OCI-LY7 (cell line): ENCODE measurements at places on chromosomes 2 and 18. TPM values are rescaled to one million over a fixed set of nuclear protein-coding genes. Genes with fewer than 3 reads are reported as not detected.

The FAM228A gene
- 0.31 and 0.46 TPM in 2 replicates for total RNA-seq

The UGT1A4 gene
- not detected in 2 replicates for total RNA-seq

- DNase-seq: no peak
These were observed 63.0 kb downstream of the GLI2 start for GRCh38 chr2:120798567-120799247.

DNA sequence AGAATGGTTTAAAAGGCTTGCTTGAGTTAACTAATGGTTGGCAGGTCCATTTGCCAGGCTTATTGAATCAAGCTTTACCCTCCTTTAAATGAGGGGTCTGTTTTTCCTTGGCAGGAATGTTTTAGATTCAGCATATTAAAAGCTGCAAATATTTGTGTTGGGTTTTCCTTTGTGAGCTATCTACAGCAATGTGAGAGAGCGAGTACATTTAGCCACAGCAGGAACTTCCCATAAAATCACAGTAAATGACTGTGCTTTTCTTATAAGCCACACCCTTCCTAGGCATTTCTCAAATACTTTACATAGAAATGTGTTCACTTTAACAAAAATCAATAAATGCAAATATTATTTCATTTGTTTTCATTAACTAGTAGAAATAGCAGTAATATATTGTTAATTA lies 23.9 kb downstream of the CALCRL start:
- no peak for DNase-seq

GRCh38 chr18:23916338-23916737 lies 98.2 kb upstream of the TTC39C start:
- no peak for DNase-seq
